OCI-M1 (cell line): ENCODE measurements at places on chromosomes 5 and 9.

- DNase-seq = no peak
Measured at GRCh38 chr5:178114325-178115135, 1.2 kb downstream of the N4BP3 start.

- DNase-seq = peak; percentile 35
Measured at GRCh38 chr9:96447406-96447805, 2.6 kb upstream of the HABP4 start.

DNA sequence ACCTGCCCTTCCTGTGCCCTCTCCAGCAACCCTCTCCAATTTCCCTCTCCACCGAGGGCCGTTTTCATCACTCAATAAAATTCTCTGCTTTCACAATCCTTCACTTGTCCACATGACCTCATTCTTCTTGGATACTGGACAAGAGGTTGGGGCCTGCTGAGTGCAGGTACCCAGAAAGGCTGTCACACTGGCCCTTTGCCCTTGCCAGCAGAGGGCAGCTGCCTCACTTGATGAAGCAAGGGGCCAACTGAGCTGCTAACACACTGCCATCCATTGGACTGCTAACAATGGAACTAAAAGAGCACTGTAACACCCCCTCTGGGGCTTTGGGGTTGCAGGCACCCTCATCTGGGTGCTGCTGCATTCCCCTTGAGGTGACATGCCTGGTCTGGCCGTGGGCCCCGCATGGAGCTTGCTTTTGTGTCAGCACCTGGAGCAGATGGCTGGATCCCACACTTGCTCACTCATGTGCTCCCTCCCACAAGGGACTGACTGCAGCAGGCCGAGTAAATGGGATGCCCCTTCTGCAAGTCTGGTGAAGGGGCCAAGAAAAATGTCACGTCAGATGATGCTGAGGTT is 308.1 kb upstream of the ADCY2 start:
- no peak for DNase-seq

GRCh38 chr5:169637085-169637548 is at the start of gene DOCK2:
Gene DOCK2, plus strand, starts transcription at chr5:169637275. Its CDS starts 52 bp downstream, at chr5:169637327.
- peak; percentile 83 for DNase-seq

GRCh38 chr9:131382850-131383729 is 10.8 kb upstream of the PRRC2B start:
- DNase-seq = no peak

- no peak for DNase-seq
Measured at GRCh38 chr5:17241635-17242034, 24.2 kb downstream of the BASP1 start.

- no peak for DNase-seq
Measured at GRCh38 chr9:122075135-122076030, 17.7 kb downstream of the TTLL11 start.

- DNase-seq = no peak
Measured at GRCh38 chr9:20320921-20321320, 301.4 kb downstream of the MLLT3 start.

DNA sequence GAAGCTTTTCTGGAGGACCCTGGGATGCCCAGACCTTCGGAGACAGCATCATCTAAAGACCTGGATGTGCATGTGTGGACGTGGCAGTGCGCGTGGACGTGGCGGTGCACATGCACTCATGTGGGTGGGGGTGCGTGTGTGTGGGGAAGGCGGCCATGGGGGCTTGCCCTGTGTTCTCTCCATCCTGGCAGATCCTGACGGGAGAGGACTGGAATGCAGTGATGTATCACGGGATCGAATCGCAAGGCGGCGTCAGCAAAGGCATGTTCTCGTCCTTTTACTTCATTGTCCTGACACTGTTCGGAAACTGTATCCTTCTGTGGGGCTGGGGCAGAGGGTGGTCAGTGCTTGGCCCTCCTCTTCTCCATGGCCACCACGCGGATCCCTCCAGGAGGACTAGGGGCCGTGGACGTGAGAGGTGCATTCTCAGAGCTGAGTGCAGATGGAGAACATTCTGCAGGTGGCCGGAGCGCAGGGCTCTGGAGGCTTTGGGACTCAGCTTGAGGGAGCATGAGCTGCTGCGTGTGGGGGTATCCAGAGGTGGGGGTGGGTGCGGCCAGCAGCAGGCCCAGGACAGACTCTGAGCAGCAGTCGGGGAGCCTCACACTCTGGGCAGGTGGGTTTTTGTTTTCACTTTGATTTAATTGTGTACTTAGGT is 129.1 kb downstream of the CACNA1B start:
- DNase-seq = no peak

DNA sequence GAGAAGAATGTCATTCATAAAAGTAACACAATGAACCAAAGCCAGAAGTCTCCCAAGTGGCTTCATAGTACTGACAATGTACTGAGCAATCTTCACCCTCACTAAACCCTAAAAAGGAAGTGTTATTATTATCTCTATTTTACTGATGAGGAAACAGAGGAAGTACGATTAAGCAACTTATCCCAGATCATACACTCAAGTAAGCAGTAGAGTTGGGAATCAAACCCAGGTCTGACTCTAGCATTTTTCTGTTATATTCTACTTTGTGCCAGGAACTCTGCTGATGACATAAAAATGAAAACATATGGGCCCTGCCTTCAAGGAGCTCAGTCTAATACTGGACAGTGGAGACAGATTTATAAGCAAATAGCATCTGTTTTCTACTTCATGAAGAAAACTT is 109.2 kb downstream of the RAPGEF6 start:
- peak; percentile 38 for DNase-seq

GRCh38 chr5:136518174-136518573 is 152.8 kb upstream of the TRPC7 start:
- DNase-seq = no peak

DNA sequence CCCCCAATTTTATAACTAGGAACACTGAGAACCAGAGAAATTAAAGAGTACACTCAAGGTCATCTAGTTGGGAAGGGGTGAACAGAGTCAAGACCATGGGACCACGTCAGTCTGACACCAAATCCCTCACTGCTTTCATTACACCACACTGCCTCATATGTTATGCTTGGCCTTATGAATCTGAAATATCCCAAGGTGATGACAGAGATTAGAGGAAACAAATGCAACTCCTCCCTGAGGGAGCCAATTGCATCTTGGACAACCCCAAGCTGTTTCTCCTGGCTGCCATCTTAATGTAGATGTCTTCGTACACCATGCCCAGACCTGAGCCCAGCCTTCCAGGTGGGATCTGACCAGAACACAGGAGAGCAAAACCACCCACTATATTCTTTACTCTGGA is 60.6 kb upstream of the ABCA1 start:
- no peak for DNase-seq

DNA sequence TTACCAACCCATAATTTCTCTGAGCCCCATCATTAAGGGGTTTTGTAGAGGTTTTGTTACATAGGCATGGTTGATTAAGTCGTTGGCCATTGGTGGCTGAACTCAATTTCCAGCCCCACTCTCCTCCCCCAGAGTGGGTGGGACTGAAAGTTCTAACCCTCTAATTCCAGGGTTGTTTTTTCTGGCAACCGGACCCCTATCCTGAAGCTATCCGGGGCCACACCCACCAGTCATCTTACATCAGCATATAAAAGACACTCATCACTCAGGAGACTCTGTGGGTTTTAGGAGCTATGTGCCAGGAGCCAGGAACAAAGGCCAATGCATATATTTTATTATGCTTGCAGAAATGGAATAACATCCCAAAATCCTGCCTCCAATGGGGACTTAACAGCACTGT is 186.0 kb downstream of the NXNL2 start:
- no peak for DNase-seq

DNA sequence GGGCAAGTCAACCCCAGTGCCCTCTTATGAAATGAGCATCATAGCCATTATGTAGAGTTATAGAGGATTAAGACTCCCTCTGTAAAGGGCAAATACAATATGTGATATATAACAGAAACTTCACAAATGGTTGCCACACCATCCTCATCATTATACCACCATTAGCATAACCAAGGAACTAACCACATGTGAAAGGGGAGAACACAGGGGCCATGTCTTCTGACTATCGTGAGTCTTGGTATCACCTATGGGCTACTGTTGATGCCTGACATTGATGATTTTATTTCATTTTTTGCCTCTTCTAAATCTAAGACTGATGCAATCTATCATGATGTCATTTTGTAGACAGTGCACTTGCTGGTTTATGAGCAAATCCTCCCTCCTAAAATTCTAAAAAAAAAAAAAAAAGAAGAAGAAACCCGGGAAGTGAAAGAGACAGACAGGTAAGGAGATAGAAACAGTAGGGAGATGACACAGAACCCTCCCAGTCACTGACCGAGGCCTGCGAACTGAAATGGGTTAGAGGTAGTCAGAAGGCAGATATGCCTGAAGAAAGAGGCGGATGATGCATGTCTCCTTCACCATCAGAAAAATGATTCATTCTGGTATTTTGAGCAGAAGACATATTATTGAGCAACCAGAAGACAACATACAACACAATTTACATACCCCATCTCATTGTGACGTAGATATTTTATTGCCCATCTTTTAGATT is 266.0 kb downstream of the DMAC1 start:
- DNase-seq = no peak

GRCh38 chr5:10726913-10727517 is 34.0 kb downstream of the DAP start:
- no peak for DNase-seq

DNA sequence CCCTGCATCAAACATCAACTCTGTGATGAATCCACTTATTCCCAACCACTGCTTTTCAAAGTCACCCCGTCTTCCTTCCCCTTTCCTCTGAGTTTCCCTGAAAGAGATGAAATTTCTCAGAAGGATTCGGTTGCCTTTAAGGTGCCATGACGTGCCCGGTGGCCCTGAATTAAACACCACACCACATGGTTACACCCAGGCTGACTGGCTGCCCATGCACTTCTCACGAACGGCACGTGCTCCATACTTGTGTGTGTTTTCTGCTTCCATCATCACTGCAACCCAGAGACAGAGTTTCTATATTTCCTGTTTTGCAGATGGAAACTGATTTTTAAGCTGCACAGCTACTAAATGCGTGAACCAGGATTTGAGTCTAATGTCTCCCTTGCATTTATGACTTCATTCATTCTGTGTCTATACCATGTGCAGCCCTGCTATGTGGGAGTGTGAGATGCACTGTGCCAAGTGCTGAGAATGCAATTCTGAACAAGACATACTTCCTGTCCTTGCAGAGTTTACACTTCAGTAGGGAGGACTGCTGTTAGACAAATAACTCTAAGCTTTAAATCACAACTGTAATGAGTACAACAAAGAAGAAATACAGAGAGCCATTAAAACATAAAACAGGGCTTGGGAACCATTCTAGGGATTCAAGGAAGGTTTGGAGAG is 162.9 kb downstream of the NXNL2 start:
- no peak for DNase-seq

- no peak for DNase-seq
Measured at GRCh38 chr5:82544004-82544403, 265.9 kb upstream of the RPS23 start.

GRCh38 chr5:116546033-116546742 is 28.4 kb downstream of the SEMA6A start:
- no peak for DNase-seq

- DNase-seq = no peak
Measured at GRCh38 chr9:130936285-130937117, 2.5 kb downstream of the FIBCD1 start.

DNA sequence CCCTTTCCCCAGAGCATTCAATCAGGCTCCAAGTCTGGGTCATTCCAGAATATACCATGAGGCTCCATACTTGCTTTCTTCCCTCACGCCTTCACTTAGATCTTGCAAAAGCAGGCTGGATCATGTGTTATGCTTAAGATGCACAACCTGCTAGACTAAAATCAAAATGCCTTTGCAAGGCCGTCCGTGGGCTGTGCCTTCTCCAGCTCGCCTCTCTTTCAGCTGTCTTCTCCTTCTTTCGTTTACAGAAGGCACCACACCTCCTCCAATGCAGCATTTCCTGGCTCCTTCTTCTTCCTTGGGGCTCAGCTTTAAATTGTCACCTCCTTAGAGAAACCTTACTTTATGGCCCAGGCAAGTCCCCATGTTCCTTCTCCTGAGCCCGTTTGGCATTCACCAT is 150.6 kb downstream of the ADCY2 start:
- DNase-seq = no peak

GRCh38 chr5:78065663-78066062 is 228.8 kb downstream of the AP3B1 start:
- DNase-seq = no peak

- peak; percentile 54 for DNase-seq
Measured at GRCh38 chr9:68678430-68678829, 26.6 kb upstream of the PIP5K1B start.

- no peak for DNase-seq
Measured at GRCh38 chr9:137084526-137084925, 2.3 kb upstream of the MAN1B1 start.

DNA sequence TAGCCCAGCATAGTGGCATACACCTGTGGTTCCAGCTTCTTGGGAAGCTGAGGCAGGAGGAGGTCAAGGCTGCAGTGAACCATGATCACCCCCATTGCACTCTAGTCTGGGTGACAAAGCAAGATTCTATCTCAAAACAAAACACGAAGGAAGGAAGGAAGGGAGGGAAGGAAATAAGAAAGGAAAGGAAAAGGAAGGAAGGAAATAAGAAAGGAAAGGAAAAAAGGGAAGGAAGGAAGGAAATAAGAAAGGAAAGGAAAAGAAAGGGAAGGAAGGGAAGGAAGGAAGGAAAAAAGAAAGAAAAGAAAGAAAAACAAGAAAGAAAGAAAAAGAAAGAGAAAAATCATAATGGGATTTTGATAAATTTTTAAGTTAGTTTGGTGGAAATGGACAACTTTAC is 3.1 kb upstream of the STX17 start:
- DNase-seq = no peak

DNA sequence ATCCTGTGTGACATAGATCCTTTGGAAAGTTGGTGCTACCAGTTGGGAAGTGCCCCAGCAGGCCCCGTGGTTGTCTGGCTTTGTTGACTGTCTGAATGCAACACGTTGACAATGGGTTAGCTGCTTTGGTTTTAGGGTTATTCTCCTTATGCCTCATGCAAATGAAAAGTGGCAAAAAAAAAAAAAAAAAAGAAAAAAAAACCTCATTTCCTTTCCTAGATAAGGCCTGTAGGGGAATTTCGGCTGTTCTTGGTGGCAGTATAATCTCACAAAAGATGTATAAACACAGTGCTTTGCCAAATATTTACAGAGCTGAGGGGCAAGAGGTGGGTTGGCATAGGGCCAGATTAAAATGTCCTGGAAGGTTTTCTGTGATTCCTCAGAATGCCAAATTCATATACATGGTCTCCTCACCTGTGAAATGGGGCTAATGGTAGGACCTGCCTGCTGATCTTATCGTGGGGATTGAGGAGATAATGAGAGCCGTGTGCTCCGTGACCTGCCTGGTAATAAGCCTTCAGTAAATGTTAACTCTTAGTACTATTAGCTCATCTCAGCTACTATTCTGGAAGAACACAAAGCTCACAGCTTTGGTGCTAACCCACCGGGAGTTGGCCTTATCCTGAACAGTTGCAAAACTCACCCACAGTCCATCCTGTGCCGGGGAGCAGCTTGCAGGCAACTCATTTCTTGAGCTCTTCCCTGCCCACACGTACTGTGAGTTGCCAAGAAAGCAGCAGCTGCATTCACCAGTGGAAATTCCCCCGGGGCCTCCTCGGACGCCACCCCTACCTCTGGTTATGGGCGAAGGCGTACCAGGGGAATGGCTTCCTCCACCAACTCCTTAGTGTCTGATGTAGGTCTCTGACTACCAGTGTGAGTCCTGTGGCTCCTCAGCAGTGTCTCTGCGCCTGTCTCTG is 220.3 kb downstream of the NR3C1 start:
- DNase-seq = peak; percentile 41
